Astrocyte (in vitro differentiated cells and primary cell): ENCODE measurements at places on chromosomes 7 and 10.

- H3K4me1 ChIP-seq: no peaks in the 10 kb centered on the region
- no peaks in the 10 kb centered on the region for H3K36me3 ChIP-seq
- DNase-seq: no peak
- no peak overlapping the region for H3K4me3 ChIP-seq
- peaks cover 10% of the 10 kb centered on the region for H3K27me3 ChIP-seq
Observed at GRCh38 chr7:29360633-29361625, 166.4 kb downstream of the CHN2 start.

- H3K36me3 ChIP-seq: no peaks in the 10 kb centered on the region
- peak overlapping the region; percentile 93 for H3K27ac ChIP-seq
- peak overlapping the region; percentile 99 for H3K4me3 ChIP-seq
- peaks cover 25% of the 10 kb centered on the region for H3K4me1 ChIP-seq
- H3K27me3 ChIP-seq: no peaks in the 10 kb centered on the region
Observed at GRCh38 chr7:5421714-5422395, 1.8 kb downstream of the TNRC18 start.

- DNase-seq: no peak
- H3K4me1 ChIP-seq: peaks cover 28% of the 10 kb centered on the region
- no peaks in the 10 kb centered on the region for H3K36me3 ChIP-seq
- no peaks in the 10 kb centered on the region for H3K27me3 ChIP-seq
- no peak overlapping the region for H3K4me3 ChIP-seq
Observed at GRCh38 chr7:51644216-51644615, 327.6 kb upstream of the COBL start.

- DNase-seq: peak; percentile 99
- no peak overlapping the region for H3K4me3 ChIP-seq
- H3K36me3 ChIP-seq: no peaks in the 10 kb centered on the region
- peaks cover 12% of the 10 kb centered on the region for H3K4me1 ChIP-seq
Observed at GRCh38 chr10:119190353-119190752, 11.7 kb upstream of the PRDX3 start.

DNA sequence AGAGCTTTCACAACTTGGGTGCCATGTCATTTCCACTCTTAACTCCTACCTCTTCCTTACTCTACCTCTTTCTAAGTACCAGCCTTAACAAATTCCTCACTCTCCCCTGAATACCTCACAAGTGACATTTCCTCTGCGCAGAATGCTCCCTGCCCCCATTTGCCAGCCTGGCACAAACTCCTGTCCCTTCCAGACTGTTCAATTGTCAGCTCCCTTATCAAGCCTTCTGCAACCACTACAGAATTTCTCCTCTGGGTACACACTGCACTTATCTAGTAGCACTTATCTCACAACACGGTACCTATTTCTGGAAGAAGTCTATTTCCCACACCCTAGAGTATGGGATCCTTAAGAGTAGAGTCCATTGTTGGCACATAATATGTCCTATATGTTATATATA lies 39.1 kb upstream of the ANAPC16 start:
- peaks cover 15% of the 10 kb centered on the region for H3K4me1 ChIP-seq
- no peaks in the 10 kb centered on the region for H3K27me3 ChIP-seq
- no peak overlapping the region for H3K4me3 ChIP-seq
- peaks cover 7% of the 10 kb centered on the region for H3K36me3 ChIP-seq
- no peak overlapping the region for H3K27ac ChIP-seq

DNA sequence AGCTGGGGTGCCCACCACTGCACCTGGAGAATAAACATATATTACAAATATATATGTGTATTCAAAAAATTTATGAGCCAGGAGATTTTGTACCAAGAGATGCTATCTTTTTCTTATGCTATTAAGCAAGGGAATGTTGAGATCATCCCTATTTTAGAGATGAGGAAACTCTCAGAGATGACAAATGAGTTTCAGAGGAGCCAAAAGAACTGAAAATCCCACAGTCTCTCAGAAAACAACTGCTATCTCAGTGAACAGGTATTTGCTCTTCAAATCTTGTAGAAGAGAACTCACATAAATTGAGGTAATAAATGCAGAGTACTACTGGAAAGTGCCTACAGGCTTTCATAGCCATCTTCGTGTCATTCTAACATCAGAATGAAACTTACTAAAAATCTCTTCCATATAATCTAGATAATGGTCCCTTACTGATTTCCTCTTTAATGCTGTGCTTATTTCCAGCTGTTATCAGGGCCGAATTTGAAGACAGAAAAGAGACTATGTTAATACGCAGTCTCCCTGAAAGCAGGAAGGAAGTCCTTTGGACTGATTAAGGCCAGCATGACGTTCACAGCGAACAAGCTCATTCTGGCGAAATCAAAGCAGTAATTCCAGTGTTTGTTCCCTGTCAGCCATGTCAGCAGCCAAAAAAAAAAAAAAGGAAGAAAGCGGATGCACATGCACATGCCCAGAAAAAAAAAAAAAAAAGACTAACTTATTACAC lies 29.4 kb upstream of the ANAPC16 start:
- H3K4me3 ChIP-seq: no peak overlapping the region
- DNase-seq: peak; percentile 11
- no peak overlapping the region for H3K27ac ChIP-seq
- no peaks in the 10 kb centered on the region for H3K36me3 ChIP-seq

- H3K4me3 ChIP-seq: no peak overlapping the region
- no peaks in the 10 kb centered on the region for H3K4me1 ChIP-seq
- DNase-seq: no peak
- H3K27me3 ChIP-seq: no peaks in the 10 kb centered on the region
- H3K36me3 ChIP-seq: no peaks in the 10 kb centered on the region
Observed at GRCh38 chr7:96521068-96521894, 188.4 kb downstream of the SEM1 start.

DNA sequence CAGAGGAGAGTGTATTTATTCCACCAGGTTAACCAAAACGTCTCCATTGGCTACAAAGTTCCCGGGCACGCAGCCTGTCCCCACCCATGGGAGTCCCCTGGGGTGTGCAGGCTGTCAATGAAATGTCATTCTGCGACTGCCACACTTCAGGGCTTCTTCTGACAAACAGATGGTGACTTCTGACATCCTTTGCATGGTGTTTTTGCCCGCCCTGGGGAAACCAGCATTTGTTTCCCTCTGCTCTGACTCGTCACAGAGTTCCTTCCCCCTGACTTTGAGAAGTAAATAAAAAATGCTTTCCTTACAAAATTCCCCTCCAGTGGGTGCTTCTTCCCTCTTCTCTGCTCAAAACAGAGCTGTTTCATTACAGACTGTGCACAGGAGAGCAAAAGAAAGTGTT lies 38.2 kb downstream of the TNS3 start:
- no peak overlapping the region for H3K27ac ChIP-seq
- peaks cover 17% of the 10 kb centered on the region for H3K4me1 ChIP-seq
- no peak for DNase-seq
- H3K4me3 ChIP-seq: no peak overlapping the region
- H3K27me3 ChIP-seq: no peaks in the 10 kb centered on the region

DNA sequence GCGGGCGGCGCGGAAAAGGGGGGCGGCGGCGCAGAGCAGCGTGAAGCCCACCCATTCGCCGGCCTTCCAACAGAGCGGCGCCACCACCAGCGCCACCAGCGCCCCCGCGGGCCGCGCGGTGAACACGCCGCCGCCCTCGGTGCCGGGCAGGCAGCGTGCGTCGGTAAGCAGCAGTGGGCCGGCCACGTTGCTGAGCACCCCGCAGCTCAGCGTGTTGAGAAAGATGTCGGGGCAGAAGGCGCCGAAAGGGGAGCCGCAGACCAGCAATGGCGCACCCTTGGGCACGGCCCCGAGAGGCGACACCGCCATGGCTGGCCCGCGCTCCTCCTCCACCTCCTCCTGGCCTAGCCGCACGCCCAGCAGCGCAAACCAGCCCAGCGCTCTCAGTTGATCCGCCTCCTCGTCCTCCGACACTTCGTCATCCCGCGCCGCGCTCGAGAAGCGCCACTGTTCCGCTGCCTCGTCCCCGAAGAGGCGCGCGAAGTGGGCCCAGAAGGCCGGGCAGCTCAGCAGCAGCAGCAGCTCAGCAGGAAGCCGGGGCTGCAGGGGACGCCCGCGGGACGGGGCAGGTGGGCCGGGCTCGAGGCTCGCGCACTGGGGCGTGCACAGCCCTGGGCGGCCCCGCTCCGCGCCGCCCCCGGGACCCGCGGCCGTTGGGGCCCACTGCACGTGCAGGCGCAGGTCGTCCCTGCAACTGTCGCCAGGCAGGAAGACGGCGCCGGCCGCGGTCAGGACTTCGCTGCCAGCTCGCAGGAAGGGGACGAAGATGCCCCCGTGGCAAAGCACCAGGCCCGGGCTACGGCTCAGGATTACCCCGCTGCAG lies 623 bp downstream of the TYSND1 start:
- H3K4me3 ChIP-seq: peak overlapping the region; percentile 65
- no peaks in the 10 kb centered on the region for H3K27me3 ChIP-seq
- peaks cover 9% of the 10 kb centered on the region for H3K36me3 ChIP-seq
- DNase-seq: peak; percentile 51
- peak overlapping the region; percentile 67 for H3K27ac ChIP-seq
- peaks cover 18% of the 10 kb centered on the region for H3K4me1 ChIP-seq

DNA sequence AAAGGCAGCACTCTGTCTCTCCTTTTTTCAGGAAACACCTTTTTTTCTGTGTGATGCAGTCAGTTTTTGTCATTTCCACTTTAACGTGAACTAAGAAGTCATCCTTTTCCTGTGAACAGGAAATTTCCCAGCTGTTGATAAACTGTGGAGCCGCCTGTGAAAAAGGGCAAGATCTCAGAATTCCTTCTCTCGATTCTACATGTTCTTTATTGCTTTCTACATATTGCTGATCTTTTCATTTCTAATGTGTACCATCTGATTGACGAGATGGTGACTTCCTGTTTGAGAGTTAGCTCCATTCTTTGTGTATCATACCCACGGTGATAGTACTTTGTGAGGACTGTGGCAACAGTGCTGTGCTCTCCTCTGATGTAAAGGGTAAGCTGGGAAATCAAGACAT lies 50.4 kb downstream of the ADD3 start:
- H3K27ac ChIP-seq: no peak overlapping the region
- no peaks in the 10 kb centered on the region for H3K27me3 ChIP-seq
- H3K4me1 ChIP-seq: peaks cover 17% of the 10 kb centered on the region
- no peaks in the 10 kb centered on the region for H3K36me3 ChIP-seq

GRCh38 chr10:121696854-121697253 lies 98.6 kb upstream of the FGFR2 start:
- H3K27ac ChIP-seq: no peak overlapping the region
- H3K4me1 ChIP-seq: peaks cover 6% of the 10 kb centered on the region
- no peak overlapping the region for H3K4me3 ChIP-seq
- no peaks in the 10 kb centered on the region for H3K36me3 ChIP-seq
- no peaks in the 10 kb centered on the region for H3K27me3 ChIP-seq
- no peak for DNase-seq

DNA sequence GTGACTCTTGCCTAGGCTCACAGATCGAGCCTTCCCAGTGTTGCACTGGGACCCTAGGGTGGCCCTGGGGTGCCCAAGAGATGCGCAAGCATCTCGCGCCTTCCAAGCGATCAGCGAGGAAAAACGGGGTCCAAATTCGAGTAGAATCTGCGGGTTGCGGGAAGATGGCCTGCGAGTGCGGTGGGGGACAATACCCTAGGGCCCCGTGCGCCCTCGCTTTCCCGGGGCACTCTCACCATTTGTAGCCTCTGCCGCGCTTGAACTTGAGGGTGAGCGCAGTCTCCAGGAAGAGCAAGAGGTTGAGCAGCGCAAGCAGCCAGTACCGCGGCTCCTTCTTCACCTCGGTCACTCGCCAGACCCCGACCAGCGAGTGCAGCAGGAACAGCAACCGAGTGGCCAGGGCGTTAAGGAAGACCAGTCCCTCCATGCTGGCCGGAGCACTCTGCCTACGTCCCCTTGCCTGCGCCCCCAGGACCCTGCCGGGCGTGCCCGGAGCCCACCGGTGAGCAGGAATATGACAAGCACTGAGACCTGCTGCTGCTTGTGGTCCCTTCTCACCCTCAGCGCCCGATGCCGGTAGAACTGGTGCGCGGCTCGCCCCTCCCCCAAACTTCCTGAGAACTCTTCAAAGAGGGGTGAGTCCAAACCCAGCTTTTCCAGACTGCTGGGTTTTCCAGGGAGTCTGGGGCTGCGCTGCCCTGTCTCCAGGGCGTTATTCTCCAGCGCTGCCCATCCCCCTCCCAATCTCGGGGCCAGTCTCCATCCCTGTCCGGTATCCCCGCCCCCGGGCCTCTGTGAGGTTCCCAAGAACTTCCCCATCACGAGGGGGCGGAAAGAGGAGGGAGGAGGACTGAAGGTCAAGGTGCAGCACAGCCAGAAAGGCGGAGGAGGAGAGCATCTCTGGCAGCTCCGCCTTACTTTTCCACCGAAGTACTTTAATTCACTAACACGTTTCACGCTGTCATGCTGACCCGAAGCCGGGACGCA lies at the start of gene TMEM26:
TSS of gene TMEM26 (minus strand) at position 727 of the 987 bp plus-strand sequence. CDS start at position 427, 300 bp downstream.
- DNase-seq: peak; percentile 47
- H3K4me1 ChIP-seq: peaks cover 12% of the 10 kb centered on the region
- no peak within 1 kb of the TSS for H3K27ac ChIP-seq

DNA sequence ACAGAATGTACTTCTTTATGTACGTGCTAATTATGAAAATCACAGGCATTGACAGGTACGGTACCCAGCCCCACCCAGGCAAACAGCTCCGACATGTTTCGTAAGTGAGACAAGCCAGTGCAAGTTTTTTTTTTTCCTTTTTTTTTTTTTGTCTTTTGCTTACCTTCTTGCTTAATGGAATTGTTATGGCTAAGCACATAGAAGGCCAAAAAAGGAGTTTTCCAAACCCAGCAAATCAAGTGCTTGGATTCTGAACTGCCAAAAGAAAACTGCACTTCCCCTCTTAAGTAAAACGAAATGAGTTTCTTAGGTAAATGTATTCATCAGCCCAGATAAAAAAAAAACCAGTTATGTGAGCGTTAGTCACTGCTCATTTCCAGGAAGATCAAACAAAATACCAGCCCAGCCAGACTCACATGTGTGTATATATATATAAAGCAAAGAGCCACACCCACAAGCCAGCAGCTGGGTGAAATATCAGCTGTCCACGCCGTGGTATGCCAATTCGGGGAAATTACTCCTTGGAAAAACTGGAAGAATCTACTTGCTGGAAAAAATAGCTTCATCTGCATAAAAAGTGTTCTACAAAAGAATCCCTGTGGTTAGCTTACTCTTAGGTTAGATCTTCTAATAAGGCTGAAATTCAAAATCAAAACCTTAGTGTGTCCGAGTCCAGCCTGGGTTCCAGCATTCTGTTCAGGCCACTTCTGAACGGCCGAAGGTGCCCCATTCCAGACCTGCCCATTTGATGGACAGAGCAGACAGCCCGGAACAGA lies 8.0 kb downstream of the KLF6 start:
- H3K36me3 ChIP-seq: peaks cover 54% of the 10 kb centered on the region
- H3K4me3 ChIP-seq: no peak overlapping the region
- peak; percentile 96 for DNase-seq
- H3K27me3 ChIP-seq: no peaks in the 10 kb centered on the region

DNA sequence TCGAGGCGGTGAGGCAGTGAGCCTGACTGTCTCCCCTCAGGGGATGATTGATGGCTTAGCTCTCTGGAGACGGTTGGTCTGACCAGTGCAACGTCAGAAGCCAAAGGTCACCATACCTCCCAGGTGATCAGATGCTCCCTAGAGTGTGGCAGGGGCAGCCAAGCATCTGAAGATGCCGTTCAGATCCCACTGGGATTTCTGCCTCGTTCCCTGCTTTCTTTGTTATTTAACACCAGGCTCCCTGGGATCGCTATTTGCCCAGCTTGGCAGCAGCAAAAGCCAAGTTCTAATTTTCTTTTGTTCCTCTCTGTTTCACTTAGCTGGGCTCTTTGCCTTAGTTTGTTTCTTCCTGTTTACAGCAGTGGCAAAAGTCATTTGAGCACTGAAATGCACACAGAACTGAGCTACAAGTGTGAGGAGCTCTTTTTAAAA lies 53.5 kb upstream of the SVIL start:
- no peak overlapping the region for H3K4me3 ChIP-seq
- DNase-seq: no peak
- no peaks in the 10 kb centered on the region for H3K36me3 ChIP-seq

- H3K36me3 ChIP-seq: no peaks in the 10 kb centered on the region
- H3K27ac ChIP-seq: no peak overlapping the region
- H3K4me3 ChIP-seq: no peak overlapping the region
- no peaks in the 10 kb centered on the region for H3K27me3 ChIP-seq
- no peak for DNase-seq
Observed at GRCh38 chr10:131204406-131205152, 106.9 kb downstream of the TCERG1L start.
